ENCODE measurements at places on chromosomes 6 and 20. TPM values are rescaled to one million over a fixed set of nuclear protein-coding genes. Genes with fewer than 3 reads are reported as not detected.

The ESR1 gene
- 0.06 TPM for polyA plus RNA-seq

The LHFPL5 gene
- polyA plus RNA-seq = not detected

The EDN1 gene
- 0.16 TPM for polyA plus RNA-seq

The HSPA12B gene
- not detected for polyA plus RNA-seq

The ECT2L gene
- not detected for polyA plus RNA-seq

The ZNF341 gene
- polyA plus RNA-seq = 2.1 TPM

The WFDC12 gene
- not detected for polyA plus RNA-seq

The HACE1 gene
- 2.6 TPM for polyA plus RNA-seq

The MYH7B gene
- 0.24 TPM for polyA plus RNA-seq

GRCh38 chr6:14729129-14729871 is 516.6 kb upstream of the JARID2 start:
- DNase-seq = peak; percentile 81

DNA sequence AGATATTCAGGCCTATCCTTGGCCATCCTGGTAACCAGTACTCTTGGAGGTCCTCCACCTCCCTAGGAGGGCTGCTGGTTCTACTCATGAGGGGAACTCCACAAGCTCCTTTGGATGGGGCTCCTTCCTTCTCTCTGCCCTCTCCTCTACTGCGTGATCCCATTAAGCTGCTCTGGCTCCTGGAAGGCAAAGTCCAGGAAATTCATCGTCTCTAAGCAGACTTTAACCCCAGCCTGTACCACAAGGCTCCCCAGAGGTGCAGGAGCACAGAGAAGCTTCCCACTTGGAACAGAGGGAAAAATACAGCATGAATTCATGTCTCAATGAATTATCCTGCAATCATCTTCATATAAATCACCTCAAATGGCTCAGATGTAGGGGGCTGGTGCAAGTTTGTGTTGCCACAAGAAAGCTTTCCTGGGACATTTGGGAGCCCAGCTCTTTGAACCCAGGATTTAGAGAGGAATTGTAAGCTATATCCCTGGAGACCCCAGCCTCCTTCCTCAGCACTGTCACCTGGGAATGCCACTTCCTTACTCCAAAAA is 355.4 kb downstream of the CDC5L start:
- no peak for DNase-seq

DNA sequence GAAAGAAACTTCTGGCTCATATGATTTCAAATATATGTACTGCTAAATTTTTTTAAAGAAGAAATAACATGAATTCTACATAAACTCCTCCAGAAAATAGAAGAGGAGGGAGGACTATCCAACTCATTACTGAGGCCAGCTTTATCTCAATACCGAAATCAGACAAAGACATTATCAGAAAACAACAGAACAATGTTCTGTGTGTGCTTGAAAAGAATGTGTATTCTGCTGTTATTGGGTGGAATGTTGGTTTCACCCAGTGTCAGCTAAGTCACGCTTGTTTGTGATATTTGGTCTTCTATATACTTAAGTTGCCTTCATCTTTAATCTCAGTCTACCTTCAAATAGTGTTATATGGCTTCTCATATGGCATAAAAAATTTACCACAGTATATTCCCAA is 18.6 kb upstream of the ELOVL2 start:
- DNase-seq = no peak

GRCh38 chr6:130873746-130874145 is 46.5 kb downstream of the SMLR1 start:
- no peak for DNase-seq

DNA sequence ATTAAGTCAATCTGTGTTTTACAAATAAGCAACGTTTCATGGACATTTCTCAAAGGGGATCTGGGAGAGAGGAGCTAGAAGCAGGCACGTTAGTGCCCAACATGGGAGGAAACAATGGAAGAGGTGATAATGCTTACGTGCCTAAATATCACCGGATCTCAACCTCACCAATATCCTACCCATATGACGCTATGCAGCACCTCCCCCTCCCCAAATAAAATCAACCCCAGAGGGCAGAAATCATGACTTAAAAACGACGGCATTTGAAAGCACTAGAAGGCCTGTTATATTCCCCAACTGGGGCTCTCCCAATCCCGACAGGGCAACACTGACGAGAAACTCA is 425 bp downstream of the HBS1L start:
- no peak for DNase-seq

GRCh38 chr6:148701375-148701774 is 45.5 kb upstream of the UST start:
- no peak for DNase-seq

GRCh38 chr6:106411643-106412200 is 51.2 kb downstream of the CRYBG1 start:
- no peak for DNase-seq

GRCh38 chr6:57242505-57242904 is 20.4 kb upstream of the RAB23 start:
- no peak for DNase-seq

DNA sequence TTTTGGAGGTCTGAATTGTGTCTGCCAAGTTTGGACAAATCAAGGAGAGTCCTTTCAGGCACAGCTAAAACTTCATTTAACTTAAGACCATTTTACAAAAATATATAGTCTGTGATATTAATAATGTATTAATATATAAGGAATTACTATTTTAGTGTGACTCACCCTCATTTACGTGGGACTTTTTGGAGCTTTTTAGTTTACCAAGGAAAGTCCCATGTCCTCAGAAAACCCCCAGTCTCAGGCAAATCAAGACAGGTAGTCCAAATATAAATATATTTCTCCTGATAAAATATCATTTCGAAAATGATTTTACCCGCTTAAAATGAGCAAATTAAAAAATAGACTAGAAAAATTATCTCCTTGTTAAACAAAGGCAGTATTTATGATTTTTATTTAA is 479.0 kb downstream of the PKHD1 start:
- DNase-seq = no peak

GRCh38 chr6:160426136-160426535 is 78.0 kb downstream of the SLC22A3 start:
- DNase-seq = no peak

GRCh38 chr6:23534351-23534750 is 591.7 kb upstream of the NRSN1 start:
- DNase-seq = no peak

GRCh38 chr6:36227379-36228228 is 31.1 kb downstream of the BRPF3 start:
- DNase-seq = no peak

DNA sequence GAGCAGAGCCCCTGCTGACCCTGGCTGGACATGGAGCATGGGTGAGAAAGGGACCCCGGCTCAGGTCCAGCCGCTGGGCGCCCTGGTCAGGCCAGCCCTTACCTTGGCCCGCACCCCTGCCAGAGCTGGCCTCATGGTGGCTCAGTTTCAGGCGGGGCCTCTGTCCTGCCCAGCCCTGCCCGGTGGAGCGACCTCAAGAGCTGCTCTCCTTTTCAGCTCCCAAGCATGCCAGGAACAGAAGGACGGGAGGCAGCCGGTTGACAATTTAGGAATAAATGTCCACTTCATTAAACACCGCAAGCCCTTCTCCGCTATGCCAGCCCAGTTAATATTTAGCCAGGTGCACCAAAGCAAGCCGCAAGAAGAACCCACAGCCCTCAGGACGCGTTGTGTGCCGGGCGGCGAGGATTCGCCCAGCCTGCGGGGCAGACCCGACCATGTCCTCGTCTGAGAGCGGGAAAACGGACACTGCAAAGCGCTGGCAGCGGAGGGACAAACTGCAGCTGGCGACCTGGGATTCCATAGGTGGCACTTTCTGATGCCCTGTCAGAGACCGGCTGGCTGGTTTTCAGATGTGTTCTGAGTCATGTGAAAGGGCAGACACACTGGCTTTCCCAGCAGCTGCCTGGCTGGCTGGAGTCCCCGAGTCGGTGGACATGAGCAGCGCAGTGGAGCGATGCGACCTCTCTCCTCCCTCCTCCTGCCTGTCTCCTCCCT is 221.9 kb downstream of the TTLL2 start:
- no peak for DNase-seq

- no peak for DNase-seq
Observed at GRCh38 chr6:129681913-129682205, 28.1 kb downstream of the ARHGAP18 start.
